ENCODE measurements at places on chromosomes 5 and 9. TPM values are rescaled to one million over a fixed set of nuclear protein-coding genes. Genes with fewer than 3 reads are reported as not detected.

DNA sequence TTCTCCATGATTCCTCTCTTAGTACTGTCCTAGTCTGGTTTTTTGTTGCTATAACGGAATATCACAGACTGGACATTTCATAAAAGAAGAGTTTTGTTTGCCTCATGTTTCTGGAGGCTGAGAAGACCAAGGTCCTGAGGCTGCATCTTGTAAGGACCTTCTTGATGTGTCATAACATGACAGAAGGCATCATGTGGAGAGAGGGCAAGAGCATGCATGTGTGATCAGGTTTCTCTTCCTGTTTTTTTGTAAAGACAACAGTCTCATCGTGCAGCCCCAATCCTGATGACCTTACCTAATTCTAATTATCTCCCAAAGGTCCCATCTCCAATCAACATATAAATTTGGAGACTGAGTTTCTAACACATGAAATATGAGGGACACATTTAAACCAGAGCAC lies 108.4 kb downstream of the MSX2 start:
- no peaks in the 10 kb centered on the region for H3K27me3 ChIP-seq
- no peaks in the 10 kb centered on the region for H3K36me3 ChIP-seq
- H3K27ac ChIP-seq: no peak overlapping the region
- H3K4me1 ChIP-seq: peaks cover 27% of the 10 kb centered on the region

- no peak for DNase-seq
- H3K27me3 ChIP-seq: no peaks in the 10 kb centered on the region
- no peak overlapping the region for H3K4me3 ChIP-seq
Measured at GRCh38 chr9:111854799-111855198, 41.8 kb upstream of the UGCG start.

DNA sequence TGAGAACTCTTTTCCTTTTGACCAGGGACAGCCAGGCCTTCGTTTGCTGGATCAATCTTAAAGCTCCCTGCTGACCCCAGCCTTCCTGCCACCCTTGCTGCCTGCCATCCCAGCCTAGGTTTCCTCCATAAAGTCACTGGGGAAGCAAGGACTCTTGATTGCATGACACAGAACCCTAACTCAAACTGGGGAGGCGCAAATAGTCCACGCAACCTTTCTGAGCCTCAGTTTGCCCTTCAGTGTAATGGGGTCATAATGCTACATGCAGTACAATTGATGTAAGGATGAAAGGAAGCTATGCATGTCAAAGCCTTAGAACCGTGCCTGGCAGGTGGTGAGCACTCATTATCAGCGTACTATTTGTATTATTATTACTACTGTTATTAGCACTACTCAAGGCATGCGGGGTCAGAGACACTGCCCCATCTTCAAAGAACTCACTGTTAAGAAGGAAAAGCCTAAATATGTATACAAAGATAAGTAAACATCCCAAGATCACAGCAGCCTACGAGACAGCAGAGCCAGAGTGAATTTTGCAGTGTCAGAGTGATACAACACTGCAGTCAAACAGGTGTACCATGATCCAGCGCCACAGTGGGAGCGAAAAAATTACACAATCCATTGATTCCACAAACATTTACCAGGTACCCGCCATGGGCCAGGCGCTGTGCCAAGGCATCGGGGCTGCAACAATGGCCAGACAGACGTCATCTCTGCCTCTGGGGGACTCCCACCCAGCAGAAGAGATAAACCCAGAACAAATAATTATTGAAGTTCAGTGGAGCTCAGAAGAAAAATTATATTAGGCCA lies 16.9 kb upstream of the CPLX2 start:
- no peak for DNase-seq
- no peak overlapping the region for H3K27ac ChIP-seq
- H3K4me3 ChIP-seq: no peak overlapping the region
- no peaks in the 10 kb centered on the region for H3K4me1 ChIP-seq

Gene GPR150
- total RNA-seq: 0.13 TPM
